ENCODE measurements at places on chromosomes 12 and 14.

DNA sequence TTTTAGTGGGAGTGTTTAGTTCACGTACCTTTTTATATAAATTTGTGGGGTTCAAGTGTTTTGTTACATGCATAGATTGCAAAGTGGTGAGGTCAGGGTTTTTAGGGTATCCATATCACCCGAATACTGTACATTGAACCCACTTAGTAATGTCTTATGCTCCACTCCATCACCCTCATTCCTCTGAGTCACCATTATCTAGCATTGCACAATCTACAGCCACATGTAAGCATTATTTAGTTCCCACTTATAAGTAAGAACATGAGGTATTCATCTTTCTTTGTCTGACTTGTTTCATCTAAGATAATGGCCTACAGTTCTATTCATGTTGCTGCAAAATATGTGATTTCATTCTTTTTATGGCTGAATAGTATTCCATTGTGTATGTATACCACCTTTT, 583.7 kb upstream of the LRFN5 start:
- no peak for DNase-seq

- DNase-seq, result no peak
Measured at GRCh38 chr14:50186107-50186506, 45.3 kb downstream of the SOS2 start.

DNA sequence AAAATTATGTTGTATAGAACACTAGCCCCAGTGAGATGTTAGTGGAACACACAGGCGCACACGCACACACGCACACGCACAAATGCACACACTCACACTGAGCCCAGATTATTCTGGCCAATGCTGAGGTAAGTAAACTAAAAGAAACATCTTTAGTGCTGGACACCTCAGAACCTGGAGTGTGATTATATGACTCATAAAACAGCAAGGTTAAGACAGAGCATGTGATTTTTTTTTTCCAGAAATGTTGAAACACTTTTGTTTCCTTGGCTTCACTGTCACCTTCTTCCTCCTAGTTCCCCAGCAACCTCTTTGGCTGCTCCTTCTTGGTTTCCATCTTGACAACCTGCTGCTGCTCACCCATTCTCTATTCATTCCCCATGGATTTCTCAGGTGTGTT, 141.0 kb upstream of the ALG10B start:
- DNase-seq, result no peak

DNA sequence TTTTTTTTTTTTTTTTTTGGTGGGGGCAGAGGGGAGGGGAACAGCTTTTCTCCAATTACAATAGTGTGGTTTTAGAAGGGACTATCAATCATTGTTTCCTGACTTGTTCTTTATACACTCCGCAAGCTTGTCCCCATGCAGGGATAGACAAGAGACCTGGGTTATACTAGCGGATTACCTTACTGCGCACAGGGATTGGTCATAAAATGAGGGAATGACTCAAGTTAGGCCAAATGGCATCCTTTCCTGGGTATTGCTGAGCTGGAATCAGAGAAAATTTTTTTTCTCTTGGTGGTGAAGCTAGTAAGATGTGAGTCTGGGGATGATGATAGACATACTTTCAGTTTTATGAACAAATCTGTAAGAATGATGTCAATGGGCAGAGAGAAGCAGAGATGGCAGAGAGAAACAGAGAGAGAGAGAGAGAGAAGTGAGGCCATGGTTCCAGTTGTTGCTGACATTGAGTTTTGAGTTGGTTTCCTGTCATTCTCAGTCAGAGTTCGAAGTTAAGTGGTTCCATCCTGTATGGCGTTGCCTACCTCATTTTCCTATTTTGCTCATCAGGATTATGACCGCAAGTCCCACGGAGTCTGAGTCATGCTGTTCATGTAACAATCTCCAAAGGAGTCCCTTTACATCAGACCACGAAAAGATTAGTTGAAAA, 59.1 kb upstream of the OTOGL start:
- DNase-seq, result no peak

GRCh38 chr14:26206640-26207039, 391.2 kb downstream of the NOVA1 start:
- no peak for DNase-seq

GRCh38 chr14:74974364-74975058, 19.1 kb upstream of the PGF start:
- no peak for DNase-seq

Data from cortex of kidney (tissue), 1 donor.